ENCODE measurements at places on chromosomes 1 and 21.
A peak's percentile ranks its signal among the peaks of the same experiment; 100 is the strongest.

- no peak for DNase-seq
Observed at GRCh38 chr1:240342251-240342625, 250.6 kb downstream of the FMN2 start.

DNA sequence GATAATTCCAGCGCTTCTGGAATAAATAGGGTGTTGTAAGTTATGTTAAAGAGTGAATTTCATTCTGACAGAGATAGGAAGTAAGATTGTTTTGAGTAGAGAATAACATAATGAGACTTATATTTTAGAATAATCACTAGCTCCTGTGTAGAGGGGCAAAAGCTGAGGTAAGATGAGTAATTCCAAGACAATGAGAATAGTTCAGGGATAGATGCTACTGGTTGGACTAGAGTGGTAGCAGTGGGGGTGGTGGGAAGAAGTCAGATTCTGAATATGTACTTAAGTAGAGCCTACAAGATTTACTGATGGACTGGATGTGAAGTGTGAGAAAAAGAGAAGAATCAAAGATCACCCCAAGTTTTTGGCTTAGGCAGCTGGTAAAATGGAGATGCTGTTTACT, 23.3 kb upstream of the MOV10 start:
- no peak for DNase-seq

- DNase-seq = peak; percentile 67
Observed at GRCh38 chr1:117275055-117275454, 64.3 kb upstream of the VTCN1 start.

DNA sequence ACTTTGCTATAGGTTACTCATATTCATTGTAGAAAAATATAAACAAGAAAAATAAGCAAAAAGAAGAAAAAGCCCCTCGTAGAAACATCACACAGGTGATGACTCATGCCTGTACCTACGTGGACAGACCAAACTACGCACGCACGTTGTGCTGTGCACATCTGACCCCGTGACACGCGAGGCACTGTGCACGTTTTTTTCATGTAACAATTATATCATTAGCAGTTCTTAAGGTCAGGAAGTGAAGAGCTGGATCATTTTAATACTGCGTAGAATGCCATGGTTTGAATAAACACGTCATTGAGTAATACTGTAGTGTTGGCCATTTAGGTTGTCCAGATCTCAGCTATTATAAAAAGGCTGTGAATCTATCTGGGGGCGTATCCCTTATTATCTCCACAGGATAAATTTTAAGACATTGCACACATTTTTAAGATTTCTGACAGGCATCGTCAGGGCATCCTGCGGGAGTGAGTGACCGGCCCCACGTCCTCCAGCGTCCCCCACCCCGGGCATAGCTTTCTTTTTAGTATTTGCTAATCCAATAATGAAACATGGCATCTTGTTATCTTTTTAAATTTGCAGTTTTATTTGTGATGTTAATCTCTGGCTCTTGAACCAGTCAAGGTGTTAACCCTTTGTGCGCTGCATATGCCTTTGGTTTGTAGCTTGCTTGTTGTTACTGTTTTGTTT, 23.4 kb upstream of the ADARB1 start:
- DNase-seq = no peak

- DNase-seq = no peak
Observed at GRCh38 chr1:70617728-70618127, 206.7 kb downstream of the CTH start.

GRCh38 chr1:41713557-41714327, 205.0 kb downstream of the HIVEP3 start:
- DNase-seq = no peak

DNA sequence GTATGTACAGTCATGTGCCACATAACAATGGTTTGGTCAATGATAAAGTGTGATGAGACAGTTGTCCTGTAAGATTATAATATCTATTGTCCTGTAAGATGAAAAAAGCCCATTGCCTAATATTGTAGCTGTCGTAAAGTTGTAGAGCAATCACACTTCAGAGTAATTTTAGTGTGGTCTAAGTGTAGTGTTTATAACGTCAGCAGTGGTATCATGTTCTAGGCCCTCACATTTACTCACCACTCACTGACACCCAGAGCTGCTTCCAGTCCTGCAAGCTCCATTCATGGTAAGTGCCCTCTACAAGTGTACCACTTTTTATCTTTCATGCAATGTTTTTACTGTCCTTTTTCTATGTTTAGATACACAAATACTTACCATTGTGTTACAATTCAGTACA, 259.9 kb upstream of the RAB4A start:
- DNase-seq = no peak

- no peak for DNase-seq
Observed at GRCh38 chr21:36337099-36337509, 17.1 kb downstream of the MORC3 start.

DNA sequence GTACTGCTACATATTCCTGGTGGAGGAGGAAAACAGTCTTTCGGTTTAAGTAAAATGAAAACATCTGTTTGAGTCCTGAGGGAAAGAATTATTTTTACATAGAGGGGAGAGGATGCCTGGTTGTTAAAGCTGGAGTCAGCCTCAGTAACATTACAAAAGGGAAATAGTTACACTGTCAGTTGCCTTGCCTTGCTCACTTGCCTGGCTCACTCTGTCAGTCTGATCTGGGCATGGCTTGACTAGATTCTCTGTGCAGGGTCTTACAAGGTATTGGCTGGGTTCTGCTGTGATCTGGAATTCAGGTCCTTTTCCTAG, 8.4 kb upstream of the UBE2U start:
- no peak for DNase-seq

DNA sequence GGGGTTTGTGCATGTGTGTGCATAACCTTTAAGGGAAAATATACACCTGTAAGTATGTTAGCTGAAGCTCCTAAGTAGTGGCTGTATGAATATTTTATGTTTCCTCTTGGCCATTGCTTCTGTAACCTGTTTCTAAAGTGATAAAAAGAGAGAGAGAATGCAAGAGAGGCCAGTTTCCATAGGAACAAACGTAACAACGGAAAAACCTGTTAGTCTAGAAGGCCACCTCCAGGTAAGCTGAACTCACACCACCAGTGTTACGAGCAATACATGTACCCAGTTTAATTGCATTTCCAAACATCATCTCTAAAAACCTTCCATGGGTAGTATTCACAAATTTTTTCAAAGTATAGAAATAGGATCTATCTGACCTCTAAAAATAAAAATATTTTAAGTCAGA, 63.1 kb downstream of the PLPPR4 start:
- DNase-seq = no peak

- DNase-seq = no peak
Observed at GRCh38 chr1:155080312-155081228, 1.9 kb downstream of the EFNA3 start.

DNA sequence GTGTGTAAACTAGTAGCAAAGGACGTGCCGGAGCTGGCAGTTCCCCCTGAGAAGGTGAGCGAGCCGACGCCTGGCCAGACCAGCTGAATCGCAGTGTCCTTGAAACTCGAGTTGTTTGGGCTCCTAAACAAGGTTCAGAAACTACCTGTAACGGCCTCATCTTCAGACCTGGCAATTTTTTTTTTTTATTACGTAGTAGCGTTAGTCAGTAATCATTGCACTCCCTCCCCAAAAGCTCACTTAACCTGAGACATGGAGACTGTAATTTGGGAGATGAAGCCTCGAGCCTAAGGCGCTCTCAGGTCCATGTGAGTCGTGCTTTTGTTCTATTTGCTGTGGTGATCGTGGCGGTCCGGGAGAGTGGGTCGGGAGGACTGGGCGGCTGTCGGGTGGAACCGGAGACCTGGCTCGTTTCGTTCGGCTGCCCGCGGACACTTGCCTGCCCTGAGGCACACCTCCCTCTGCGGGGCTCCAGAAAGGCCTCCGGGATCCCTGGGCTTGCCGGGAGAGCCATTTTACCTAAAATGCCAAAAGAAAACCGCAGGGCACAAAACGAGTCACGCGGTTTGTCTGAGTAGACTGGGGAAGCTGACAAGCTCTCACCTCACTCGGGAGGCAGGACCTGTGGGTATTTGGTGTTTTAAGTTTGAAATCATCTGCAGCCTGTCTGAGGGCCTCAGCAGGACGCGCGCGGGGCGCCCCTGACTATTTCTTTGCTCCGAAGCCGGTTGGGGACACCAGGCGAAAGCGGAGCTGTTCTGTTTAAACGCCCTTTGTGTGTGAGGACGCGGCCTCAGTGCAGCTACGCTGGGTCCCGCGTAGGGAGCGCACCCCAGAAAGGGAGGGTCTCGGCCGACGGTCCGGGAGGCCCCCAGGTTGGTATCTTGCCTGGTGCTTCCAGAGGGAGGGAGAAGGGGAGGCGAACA, 722 bp downstream of the LHX8 start:
- DNase-seq = no peak

- no peak for DNase-seq
Observed at GRCh38 chr1:30597711-30598110, 125.7 kb downstream of the MATN1 start.

- DNase-seq = no peak
Observed at GRCh38 chr1:57422271-57423134, 1.4 kb downstream of the DAB1 start.

DNA sequence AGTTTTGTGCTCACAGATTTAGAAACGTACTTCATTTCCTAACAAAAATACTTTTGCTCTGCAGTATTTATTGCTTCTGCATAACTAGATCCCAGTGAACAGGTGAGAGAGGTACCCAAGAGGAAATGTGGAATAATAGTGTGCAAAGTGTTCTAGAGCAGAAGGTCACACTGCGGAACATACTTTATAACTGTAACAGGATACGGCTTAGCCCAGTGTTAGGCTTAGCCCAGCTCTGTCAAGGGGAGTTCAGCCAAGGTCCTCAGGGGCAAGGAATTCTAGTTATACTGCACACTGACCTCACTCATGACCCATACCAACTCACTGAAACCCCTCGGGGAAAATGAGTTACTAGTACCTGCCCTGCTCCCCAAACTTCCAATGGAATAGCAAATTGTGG, 55.3 kb downstream of the PTPN14 start:
- DNase-seq = no peak

- DNase-seq = peak; percentile 61
Observed at GRCh38 chr1:230268371-230269170, 157.6 kb downstream of the PGBD5 start.

GRCh38 chr1:214566158-214567104, 15.0 kb upstream of the PTPN14 start:
- DNase-seq = no peak

- no peak for DNase-seq
Observed at GRCh38 chr1:116325922-116326321, 47.1 kb upstream of the ATP1A1 start.
